Astrocyte (in vitro differentiated cells and primary cell): ENCODE measurements at places on chromosomes 3 and 15. TPM values are rescaled to one million over a fixed set of nuclear protein-coding genes. Genes with fewer than 3 reads are reported as not detected.

- DNase-seq: peak; percentile 81
- H3K27ac ChIP-seq: no peak overlapping the region
- no peaks in the 10 kb centered on the region for H3K36me3 ChIP-seq
- H3K27me3 ChIP-seq: no peaks in the 10 kb centered on the region
- H3K4me3 ChIP-seq: no peak overlapping the region
- H3K4me1 ChIP-seq: peaks cover 16% of the 10 kb centered on the region
Observed at GRCh38 chr15:39896846-39897245, 23.2 kb downstream of the GPR176 start.

- H3K4me3 ChIP-seq: no peak overlapping the region
- no peaks in the 10 kb centered on the region for H3K4me1 ChIP-seq
- DNase-seq: peak; percentile 7
- H3K36me3 ChIP-seq: no peaks in the 10 kb centered on the region
- no peaks in the 10 kb centered on the region for H3K27me3 ChIP-seq
Observed at GRCh38 chr15:95919460-95919859, 411.0 kb upstream of the NR2F2 start.

GRCh38 chr3:73098873-73099272 lies 37.4 kb downstream of the EBLN2 start:
- peaks cover 5% of the 10 kb centered on the region for H3K4me1 ChIP-seq
- H3K36me3 ChIP-seq: no peaks in the 10 kb centered on the region
- no peak for DNase-seq

GRCh38 chr3:4852780-4853748 lies 126.2 kb upstream of the BHLHE40 start:
- H3K27me3 ChIP-seq: no peaks in the 10 kb centered on the region
- no peaks in the 10 kb centered on the region for H3K36me3 ChIP-seq

GRCh38 chr3:119184796-119185570 lies 11.6 kb downstream of the UPK1B start:
- no peak overlapping the region for H3K4me3 ChIP-seq
- peaks cover 10% of the 10 kb centered on the region for H3K4me1 ChIP-seq
- no peaks in the 10 kb centered on the region for H3K36me3 ChIP-seq
- peak; percentile 92 for DNase-seq
- H3K27ac ChIP-seq: peak overlapping the region; percentile 46

GRCh38 chr15:94081829-94082228 lies 149.5 kb upstream of the MCTP2 start:
- H3K36me3 ChIP-seq: no peaks in the 10 kb centered on the region
- H3K4me3 ChIP-seq: no peak overlapping the region
- DNase-seq: no peak
- H3K27ac ChIP-seq: no peak overlapping the region
- peaks cover 15% of the 10 kb centered on the region for H3K4me1 ChIP-seq

DNA sequence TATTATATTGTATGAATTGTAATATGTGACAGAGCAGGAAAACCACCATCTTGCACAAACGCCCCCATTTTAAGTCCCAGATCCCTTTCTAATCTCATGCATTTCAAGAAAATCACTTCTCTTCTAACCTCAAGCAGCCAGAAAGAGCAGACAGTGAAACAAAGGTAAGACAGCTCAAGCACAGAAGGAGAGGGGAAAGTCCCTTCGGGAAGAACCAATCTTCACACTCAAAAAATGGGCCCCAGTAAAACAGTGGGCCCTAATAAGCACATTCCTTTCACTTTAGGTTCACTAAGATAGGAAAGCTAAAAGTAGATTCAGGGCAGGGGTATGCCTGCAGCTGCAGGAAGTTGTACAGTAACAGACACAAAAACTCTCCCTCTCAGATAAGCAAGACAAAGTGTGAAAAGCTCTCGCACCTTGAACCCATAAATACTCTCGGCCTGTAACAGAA lies 1268.7 kb downstream of the SI start:
- no peak overlapping the region for H3K27ac ChIP-seq
- H3K36me3 ChIP-seq: no peaks in the 10 kb centered on the region
- no peaks in the 10 kb centered on the region for H3K27me3 ChIP-seq
- no peak for DNase-seq
- H3K4me3 ChIP-seq: no peak overlapping the region

DNA sequence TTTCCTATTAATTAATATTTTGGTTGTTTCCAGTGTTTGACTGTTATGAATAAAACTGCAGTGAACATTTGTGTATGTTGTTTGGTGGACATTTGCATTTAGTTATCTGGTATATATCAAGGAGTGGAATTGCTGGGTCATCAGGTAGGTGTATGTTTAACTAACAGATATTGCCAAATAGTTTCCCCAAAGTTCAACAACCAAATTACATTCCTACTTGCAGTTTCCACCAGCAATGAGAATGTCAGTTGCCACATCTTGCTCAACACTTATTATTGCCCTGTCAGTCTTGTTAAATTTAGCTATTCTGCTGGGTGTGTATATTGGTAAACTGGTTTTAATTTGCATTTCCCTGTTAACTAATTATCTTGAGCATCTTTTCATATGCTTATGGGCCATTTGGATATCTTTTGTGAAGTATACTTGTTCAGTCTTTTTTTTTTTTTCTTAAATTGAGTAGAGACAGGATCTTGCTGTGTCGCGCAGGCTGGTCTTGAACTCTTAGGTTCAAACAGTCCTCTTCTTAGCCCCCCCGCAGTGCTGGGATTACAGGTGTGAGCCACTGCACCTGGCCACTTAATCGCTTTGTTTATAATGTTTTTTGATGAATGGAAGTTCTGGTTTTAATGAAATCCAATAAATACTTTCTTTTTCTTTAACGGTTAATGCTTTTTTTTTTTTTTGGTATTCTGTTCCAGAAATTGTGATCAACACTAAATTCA lies 7.9 kb downstream of the FEM1B start:
- H3K27me3 ChIP-seq: no peaks in the 10 kb centered on the region
- peaks cover 8% of the 10 kb centered on the region for H3K4me1 ChIP-seq
- H3K4me3 ChIP-seq: no peak overlapping the region

- no peaks in the 10 kb centered on the region for H3K4me1 ChIP-seq
- H3K27me3 ChIP-seq: no peaks in the 10 kb centered on the region
- DNase-seq: peak; percentile 66
- peaks cover 24% of the 10 kb centered on the region for H3K36me3 ChIP-seq
- H3K27ac ChIP-seq: no peak overlapping the region
Observed at GRCh38 chr3:129289201-129289921, 10.7 kb downstream of the HMCES start.

GRCh38 chr15:101320501-101321052 lies 25.5 kb upstream of the SNRPA1 start:
- no peaks in the 10 kb centered on the region for H3K4me1 ChIP-seq
- H3K27ac ChIP-seq: no peak overlapping the region
- peaks cover 2% of the 10 kb centered on the region for H3K27me3 ChIP-seq
- no peak overlapping the region for H3K4me3 ChIP-seq
- H3K36me3 ChIP-seq: no peaks in the 10 kb centered on the region
- peak; percentile 4 for DNase-seq

- H3K4me3 ChIP-seq: no peak overlapping the region
- no peaks in the 10 kb centered on the region for H3K36me3 ChIP-seq
- no peak for DNase-seq
Observed at GRCh38 chr15:89030311-89030710, 57.9 kb upstream of the ABHD2 start.

DNA sequence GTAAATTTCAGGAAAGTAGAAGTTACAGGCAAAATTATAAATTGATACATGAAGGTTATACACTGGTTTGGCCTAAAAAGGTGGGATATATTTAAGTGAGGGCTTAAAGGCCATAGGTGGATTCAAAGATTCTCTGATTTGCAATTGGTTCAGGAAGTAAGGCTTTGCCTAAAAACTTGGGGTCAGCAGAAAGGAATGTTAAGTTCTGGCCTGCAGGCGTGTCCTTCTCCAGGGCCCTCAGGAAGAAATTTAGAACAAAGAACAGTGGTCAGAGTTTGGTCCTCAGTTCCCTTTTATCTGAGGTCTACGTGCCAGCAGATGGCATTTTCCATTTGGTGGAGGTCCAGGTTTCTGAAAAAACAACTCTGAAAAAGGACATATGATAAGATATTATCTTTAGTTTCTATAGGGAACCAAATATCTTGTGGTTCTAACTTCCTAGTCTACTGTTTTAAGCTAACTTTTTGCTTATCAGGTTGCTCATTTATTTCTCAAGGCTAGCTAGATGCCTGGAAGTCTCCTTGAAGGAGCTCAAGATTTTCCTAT lies 40.5 kb downstream of the SCN11A start:
- no peaks in the 10 kb centered on the region for H3K36me3 ChIP-seq
- no peaks in the 10 kb centered on the region for H3K4me1 ChIP-seq
- DNase-seq: no peak
- no peak overlapping the region for H3K27ac ChIP-seq
- peaks cover 3% of the 10 kb centered on the region for H3K27me3 ChIP-seq

GRCh38 chr3:57999417-58000115 lies 8.7 kb upstream of the FLNB start:
- H3K27ac ChIP-seq: peak overlapping the region; percentile 65
- H3K27me3 ChIP-seq: no peaks in the 10 kb centered on the region
- H3K4me1 ChIP-seq: peaks cover 17% of the 10 kb centered on the region
- no peak overlapping the region for H3K4me3 ChIP-seq
- DNase-seq: peak; percentile 64
- no peaks in the 10 kb centered on the region for H3K36me3 ChIP-seq

BTLA gene
- total RNA-seq: not detected in 2 replicates

TRMT10C gene
- total RNA-seq: 23.0 and 26.8 TPM in 2 replicates

CSTA gene
- total RNA-seq: 0.41 and 0.55 TPM in 2 replicates
